ENCODE measurements at places on chromosomes 7 and 10.

DNA sequence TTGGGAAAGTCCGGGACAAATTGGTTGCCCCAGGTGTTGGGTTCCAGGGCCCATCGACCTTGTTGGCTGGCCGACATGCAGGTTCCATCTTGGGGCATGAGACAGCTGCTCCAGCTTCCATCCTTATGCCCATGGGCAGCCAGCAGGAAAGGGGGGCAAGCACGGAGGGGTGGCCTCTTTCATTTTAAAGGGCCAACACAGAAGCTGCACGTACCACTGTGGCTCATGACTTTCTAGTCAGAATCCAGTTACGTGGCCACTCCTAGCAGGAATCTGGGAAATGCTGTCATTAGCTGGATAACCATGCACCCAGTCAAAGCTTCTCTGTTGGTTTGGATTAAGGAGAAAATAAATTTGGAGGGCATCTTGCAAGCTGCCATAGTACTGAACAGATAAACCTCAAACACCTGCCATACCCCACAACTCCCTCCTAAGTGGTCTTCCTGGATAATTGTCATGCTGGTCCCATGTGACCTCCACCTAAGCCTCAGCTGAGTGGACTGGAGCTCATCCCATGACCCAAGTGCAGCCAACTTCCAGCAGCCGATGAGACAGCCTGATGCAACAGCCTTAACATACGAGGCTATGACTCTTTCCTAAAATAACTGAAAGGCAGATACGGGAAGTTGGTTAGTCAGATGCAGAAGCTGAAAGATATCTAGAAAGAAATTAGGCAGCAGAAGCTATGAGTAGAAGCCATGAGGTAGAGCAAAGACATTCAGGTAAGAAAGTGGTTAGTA, 21.4 kb upstream of the GSDME start:
- DNase-seq = no peak

- DNase-seq = peak; percentile 98
These were observed 3.0 kb downstream of the ZFAND2A start for GRCh38 chr7:1156782-1157535.

- no peak for DNase-seq
These were observed 285.9 kb upstream of the CSTF2T start for GRCh38 chr10:51985336-51985735.

GRCh38 chr10:127797339-127797738, 60.4 kb downstream of the FOXI2 start:
- DNase-seq = no peak

GRCh38 chr7:129780257-129780973, 168.9 kb downstream of the NRF1 start:
- peak; percentile 38 for DNase-seq

DNA sequence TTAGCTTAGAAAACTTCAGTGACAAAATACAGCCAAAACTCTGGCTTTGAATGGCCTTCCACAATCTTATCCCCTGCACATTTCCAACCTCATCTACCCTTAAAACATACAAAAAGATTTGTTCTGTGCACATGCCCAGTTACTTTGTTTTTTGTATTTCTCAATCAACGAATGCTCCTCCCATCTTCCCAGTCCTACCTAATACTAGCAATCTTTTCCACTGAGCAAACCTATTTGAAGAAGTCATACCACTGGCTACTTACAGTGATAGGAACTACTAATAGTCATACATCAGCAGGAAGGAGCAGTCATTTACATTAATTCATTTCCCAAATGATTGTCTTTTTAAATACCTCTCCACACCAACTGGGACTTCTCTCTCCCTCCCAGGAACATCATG, 2.5 kb downstream of the USP54 start:
- DNase-seq = no peak

GRCh38 chr7:42236266-42236975, 588 bp downstream of the GLI3 start:
- DNase-seq = no peak

Measured in Panc1 (cell line).